ENCODE measurements at places on chromosomes 12 and 14.

DNA sequence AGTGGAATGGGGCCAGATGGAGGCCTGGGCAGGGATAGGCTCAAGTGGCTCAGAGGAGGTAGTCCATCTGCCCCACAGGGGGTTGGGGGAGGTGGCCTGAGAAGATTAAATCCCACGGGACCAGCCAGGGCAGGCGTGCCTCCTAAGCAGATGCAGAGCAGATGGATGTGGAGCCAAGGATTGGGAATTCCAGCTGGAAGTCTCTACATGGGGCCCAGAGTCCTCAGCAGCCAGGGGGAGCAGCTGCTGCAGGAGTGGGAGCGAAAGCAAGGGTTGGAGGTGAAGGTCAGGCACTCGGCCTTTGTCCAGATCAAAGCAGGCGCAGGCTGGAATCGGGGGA, 42.4 kb upstream of the VRK1 start:
- DNase-seq = no peak

GRCh38 chr12:53051058-53051880, 1.4 kb downstream of the TNS2 start:
- DNase-seq = no peak

DNA sequence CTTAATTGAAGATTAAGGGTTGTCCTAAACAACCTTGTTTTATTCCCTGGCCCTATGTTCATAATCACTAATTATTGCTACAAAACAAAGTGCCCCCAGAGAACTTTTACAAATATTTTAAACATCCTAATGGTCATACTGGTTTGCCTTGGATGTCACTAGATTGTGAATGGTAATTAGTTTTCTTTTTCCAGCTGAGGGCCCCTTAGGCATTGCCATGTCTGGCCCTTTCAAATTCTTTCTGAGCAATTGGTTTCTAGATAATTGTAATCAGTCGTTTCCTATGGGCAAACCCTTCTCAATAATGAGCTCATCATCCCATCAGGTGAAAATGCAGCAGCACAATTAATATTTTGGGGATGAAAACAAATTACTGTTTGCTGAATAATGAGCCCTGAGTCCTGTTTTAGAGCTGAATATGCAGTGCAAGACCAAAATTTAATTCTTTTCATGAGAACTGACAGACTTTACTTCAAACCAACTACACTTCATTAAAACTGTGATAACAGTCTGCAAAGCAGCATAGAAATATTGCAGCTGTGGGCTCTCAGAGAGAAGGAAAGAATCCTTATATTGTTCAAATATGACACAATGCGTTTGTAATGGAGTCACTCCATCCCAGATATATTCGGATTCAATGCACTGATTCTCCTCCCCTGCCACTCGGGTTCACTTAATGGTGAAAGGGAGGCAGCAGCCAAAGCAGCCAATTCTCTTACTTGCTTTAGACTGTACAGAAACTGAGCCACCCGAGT, 67.7 kb upstream of the ARHGAP5 start:
- no peak for DNase-seq

GRCh38 chr12:7498809-7499208, 4.8 kb downstream of the CD163 start:
- no peak for DNase-seq

DNA sequence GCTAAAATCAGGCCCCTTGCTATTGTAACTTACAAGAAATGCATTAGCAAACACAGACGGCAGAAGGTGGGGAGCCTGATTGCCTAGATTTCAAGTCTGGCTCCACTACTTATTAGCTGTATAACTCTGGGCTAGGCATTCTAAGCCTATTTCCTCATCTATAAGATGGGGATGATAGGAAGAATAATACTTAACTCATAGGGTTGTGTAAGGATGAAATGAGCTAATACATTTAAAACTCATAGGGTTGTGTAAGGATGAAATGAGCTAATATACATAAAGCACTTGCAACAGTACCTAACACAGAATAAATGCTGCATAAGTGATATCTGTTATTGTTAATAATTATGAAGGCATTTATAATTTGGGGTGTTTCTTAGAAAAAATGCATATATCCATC, 60.1 kb upstream of the DIO2 start:
- no peak for DNase-seq

DNA sequence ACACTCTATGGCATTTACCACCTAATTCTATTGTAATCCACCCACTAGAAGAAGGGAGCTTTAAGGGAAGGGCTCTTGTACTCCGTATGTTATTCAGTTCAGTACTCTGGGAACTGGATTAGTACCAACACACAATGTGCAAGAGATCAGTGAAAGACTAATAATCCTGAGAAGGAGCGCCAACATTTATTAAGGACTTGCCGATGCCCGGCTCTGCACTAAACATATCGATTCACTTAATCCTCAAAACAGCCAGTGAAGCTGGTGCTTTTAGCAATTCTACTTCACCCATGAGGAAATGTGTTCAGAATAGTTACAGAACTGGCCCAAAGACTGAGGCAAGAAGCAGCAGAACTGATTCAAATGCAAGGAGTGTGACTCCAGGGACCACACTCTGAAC, 80.9 kb downstream of the RPS6KA5 start:
- DNase-seq = no peak

GRCh38 chr12:48352157-48352760, 1.5 kb upstream of the ZNF641 start:
- DNase-seq = no peak

DNA sequence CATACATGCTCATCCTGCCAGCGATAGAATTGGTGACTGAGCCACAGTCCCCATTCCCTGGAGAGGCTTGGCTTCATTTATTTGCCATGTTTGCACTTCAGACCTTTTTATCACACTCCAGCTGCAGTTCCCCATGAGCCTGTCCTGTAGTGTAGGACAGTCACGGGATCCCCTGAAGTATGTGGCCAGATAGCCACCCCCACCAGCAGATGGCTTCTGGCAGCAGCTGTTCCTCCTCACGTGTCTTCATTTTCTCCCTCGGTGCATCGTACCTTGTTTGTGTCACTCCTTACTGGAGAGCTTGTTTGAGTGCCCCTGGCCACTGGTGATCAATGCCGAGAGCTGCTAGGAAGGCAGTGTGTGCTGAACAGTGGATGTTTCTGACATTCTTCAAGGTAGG, 40.2 kb downstream of the UBE3B start:
- no peak for DNase-seq

DNA sequence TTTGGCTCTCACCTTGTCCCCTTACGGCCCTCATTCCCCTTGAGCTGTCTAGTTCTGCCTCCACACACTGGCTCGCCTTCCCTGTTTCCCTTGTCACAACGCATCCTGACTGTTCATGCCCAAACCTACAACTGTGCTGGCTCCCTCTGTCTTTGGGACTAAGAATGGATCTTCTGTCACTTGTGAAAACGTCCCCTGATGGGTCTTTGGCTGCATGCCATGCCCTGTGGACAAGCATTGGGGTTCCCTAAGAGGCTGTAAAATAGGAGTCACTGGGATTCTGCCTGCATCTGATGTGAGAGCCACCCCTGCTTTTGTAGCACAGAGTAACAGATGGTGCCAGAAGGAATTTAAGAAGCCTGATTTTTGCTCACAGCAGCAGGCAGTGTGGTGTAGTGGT, 285.3 kb upstream of the CRY1 start:
- DNase-seq = no peak

GRCh38 chr12:6387541-6387940, 3.6 kb downstream of the LTBR start:
- DNase-seq = no peak

DNA sequence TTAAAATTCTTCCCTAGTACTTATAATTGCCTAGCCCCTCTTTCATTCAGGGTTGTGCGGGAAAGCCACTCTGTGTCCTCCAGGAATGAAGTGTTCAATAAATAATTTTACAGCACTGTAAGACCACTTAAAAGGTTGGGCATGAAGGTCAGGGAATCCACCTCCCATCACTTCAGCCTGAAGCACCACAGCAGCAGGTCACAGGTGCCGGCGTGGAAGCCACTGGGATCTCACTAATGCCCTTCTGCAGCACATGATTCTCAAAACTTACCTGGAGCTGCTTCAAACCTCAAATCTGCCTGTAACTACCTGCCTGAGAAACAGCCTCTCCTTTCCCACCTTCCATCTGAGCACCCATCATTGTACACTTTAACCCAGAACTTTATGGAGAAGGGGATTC, 159.5 kb downstream of the ANO4 start:
- DNase-seq = no peak

GRCh38 chr12:89376844-89377243, 24.5 kb upstream of the DUSP6 start:
- DNase-seq = no peak

DNA sequence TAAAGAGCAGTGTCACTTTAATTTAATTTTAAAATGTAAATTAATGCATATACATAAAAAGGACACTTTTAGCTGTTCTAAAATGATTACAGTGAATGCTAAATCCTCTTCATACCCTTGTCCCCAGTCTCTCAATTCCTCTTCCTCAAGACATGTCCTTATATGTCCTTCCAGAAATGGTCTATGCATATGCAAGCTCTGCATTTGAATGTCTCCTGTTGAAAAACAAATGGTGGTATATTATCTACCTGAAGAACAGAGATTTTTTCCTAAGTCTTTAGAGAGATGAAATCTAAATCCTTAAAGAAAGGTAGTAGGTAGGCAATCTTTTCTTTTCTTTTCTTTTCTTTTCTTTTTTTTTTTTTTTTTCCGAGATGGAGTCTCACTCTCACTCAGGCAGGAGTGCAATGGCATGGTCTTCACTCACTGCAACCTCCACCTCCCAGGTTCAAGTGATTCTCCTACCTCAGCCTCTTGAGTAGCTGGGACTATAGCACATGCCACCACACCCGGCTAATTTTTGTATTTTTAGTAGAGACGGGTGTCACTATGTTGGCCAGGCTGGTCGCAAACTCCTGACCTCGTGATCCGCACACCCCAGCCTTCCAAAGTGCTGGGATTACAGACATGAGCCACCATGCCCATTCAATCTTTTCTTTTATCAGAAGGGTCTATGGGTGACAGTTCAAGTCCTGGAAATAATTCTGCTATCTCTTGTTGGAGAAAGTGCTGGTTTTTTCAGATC, 180.5 kb downstream of the PRKCH start:
- no peak for DNase-seq

GRCh38 chr14:105503296-105503640, 12.2 kb downstream of the TEDC1 start:
- no peak for DNase-seq

DNA sequence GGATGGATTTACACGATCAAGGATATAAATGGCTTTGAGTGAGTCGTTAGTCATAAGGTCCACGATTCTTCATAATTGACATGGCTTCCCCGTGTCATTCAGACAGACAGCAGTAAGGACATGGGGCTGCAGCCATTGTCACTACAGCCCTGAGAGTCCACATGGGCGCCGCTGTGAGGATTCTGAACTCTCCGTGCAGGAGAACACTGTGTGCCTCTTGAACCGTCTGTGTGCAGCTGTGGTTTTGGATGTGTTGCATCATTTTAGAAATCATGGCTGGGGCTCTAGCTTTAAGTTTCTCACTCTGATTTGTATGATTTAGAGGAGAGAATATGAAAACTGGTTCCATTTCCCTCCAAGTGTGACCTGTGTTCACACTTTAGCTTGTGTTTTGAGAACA, 47.2 kb downstream of the NPAS3 start:
- no peak for DNase-seq

DNA sequence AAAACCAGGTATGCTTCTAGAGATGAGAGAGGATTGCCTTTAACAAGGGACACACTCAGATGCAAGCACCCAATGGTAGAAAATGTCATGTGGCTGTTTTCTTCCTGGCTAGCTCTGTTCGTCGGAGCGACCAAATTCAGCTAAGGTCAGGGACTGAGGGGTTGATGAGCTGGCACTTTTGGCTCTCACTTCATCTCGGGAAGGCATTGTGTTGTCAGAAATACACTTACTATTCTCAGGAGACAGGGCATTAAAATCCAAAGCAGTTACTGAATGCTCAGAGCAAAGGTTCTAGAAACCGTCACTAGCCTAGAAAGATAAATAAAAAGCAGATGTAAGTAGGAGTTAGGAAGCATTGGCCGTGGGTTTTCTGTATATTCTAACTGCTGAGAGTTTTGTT, 275.7 kb upstream of the SSTR1 start:
- no peak for DNase-seq

DNA sequence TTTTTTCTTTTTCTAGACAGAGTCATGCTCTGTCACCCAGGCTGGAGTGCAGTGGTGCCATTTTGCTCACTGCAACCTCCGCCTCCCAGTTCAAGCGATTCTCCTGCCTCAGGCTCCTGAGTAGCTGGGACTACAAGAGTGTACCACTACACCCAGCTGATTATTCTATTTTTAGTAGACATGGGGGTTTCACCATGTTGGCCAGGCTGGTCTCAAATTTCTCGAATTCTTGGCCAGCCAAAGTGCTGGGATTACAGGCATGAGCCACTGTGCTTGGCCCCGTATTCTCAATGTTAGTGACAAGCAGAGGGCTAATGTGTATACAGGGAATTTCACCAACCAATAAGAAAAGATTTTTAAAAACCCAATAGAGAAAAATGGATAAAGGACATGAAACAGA, 8.4 kb downstream of the PLBD2 start:
- DNase-seq = no peak

DNA sequence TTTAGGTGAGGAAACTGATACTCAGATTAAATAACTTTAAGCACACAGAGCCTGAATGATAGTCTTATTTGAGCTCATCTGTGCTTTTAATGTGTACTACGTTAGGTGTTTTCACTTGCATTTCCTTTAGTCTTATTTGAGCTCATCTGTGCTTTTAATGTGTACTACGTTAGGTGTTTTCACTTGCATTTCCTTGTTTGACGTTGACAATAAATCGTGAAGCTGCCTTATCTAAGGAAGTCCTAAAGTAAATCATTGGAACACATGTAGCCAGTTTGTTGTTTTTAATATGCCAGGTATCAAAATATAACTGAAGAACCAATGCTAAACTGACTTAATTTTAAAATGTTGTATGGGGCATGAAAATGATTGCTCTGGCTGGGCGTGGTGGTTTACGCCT, 2.0 kb downstream of the RAP1B start:
- DNase-seq = no peak

GRCh38 chr12:46460682-46461210, 88.2 kb upstream of the SLC38A2 start:
- no peak for DNase-seq

DNA sequence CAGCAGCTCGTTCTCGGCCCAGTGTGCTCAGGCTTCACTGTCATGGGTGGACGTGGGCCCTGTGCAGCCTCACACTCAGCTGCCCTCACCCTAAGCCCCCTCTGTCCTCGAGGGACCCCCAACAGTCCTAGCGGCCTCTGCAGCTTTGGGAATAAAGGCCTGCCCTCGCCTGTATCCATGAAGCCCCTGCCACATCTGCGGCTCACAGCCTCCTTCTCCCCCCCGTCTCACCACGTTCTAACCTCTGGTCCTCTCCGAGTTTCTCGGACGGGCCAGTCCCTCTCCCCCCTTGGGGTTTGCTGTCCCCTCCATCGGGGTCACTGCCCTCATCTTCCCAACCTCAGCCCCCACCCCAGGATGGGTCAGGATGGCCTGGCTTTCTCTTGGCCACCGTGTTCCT, 30.2 kb upstream of the GALNT9 start:
- DNase-seq = no peak

GRCh38 chr12:25253371-25254068, 2.8 kb upstream of the KRAS start:
- no peak for DNase-seq

DNA sequence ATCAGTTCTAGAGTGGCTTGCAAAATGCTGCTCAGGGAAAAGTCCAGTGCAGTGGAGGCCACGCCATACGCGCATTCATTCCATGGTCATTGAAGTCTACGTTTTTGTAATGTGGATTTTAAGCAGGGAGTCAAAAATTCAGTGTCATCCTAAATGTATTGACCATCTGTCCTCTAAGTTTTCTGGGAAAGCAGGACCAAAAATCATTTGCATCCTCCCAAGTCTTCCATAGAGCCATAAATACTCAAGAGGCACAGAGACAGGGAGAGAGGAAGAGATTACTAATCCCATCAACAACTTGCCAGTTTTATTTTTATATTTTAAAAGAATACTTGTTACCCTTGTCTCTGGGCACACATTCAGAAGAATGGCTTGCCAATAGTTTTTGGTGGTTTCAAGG, 36.9 kb downstream of the RHOJ start:
- no peak for DNase-seq

Data from keratinocyte (primary cell).